ENCODE measurements at places on chromosomes 11 and 22.

DNA sequence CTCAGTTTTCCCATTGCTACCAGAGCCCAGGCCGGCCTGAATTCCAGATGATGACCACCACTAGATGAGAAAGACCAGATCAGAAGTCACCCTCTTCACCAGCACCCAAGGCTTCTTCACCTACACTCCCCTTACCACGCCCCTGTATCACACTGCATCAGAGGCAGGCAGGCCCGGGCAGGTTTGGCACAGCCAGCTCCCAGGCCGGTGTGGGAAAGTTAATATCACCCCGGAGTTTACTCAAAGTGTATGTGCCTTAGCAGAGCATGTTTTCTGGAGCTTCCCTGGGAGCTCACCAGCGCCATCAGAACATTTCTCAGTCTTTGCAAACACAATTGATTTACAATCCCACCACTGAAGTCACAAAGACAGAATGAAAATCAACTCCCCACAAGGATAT, 47.5 kb upstream of the POU2AF1 start:
- DNase-seq = no peak

GRCh38 chr11:130518164-130518680, 69.8 kb downstream of the ADAMTS15 start:
- DNase-seq = no peak

DNA sequence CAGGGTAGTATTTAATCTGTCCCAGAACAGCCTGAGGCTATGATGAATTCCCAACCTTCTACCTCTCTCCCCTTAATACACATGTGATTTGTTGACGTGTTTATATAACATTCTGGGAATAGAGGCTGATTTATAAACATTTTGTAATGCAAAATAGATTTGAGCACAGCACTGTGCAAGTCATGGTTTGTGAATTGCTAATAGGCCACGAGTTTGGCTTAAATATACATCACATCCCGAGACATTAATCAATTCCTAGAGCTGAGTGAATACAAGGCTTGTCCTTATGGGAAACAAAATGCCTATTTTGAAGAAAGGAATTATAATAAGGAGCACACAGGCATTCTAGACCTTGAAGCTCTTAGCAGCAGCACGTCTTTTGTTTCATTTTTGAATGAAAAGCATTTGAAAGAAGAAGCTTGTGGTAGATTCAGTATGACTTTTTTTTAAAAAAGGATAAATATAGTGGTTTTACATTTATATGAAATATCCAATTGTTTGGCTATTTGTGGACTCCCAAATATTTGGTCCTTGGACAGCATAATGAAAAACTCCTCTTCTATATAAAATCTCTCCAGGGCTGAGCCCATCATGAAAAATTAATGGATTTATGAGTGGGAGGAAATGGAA, 116.4 kb downstream of the SLC17A6 start:
- DNase-seq = no peak

GRCh38 chr11:94652735-94653284, 85.6 kb downstream of the PIWIL4 start:
- no peak for DNase-seq

GRCh38 chr11:123374622-123374968, 55.5 kb upstream of the GRAMD1B start:
- DNase-seq = no peak

DNA sequence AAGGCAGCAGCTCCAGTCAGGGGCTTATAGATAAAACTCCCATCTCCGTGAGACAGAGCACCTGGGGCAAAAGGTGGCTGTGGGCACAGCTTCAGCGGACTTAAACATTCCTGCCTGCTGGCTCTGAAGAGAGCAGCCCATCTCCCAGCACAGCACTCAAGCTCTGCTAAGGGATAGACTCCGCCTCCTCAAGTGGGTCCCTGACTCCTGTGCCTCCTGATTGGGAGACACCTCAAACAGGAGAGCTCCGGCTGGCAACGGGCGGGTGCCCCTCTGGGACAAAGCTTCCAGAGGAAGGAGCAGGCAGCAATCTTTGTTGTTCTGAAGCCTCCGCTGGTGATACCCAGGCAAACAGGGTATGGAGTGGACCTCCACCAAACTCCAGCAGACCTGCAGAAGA, 279.4 kb downstream of the LARGE1 start:
- no peak for DNase-seq

GRCh38 chr11:106463154-106463553, 385.7 kb downstream of the AASDHPPT start:
- no peak for DNase-seq

DNA sequence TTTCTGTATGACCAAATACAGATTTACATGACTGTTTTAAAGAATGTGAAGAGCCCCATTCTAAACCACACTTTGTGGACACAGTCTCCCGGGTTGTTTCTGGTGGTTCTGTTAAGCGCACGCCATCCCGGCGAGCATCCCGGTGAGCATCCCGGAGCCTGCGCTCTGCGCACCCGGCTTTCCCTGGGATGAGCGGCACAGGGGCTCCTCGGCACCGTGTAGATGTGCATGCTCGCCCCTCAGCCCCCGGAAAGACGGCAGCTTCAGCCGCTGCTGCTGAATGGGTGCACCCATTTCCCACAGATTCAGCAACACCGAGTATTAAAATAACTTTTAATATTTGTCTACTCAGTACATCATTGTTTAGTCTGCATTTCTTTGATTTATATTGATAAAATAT, 36.0 kb downstream of the GLB1L2 start:
- no peak for DNase-seq

DNA sequence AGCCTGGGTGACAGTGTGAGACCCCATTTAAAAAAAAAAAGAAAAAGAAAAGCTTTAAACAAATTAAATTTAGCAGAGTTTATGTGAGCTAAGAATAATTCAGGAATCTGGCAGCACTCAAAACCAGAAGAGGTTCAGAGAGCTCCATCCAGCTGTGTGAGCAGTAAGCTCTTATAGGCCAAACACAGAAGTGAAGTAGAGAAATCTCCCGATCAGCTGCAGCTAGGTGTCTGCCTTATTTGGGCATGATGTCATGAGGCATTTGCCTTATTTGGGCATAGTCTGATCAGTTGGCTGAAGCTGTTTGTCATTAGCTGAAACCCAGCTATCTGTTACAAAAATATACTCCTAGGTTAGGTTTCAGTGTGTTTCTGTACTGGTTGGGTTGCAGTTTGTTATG, 8.2 kb downstream of the MS4A15 start:
- no peak for DNase-seq

DNA sequence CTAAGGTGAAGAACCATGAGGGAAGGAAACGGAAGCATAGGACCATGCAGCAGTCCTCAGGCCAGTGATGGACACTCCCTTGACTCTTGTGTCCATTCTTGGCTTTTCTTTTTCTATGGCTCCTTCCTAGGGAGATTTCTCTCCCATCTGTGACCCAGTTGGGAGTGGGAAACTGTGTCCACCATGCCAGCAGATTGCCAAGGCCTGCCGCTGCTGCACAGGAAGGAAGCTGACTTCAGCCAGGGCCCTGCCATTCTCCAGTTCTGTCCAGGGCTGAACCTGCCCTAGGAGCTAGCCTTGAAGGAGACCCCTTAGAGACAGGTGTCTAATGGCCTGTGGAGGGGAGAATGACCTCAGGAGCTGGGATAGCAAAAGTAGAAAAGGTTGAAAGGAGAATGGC, 17.4 kb downstream of the SSH3 start:
- DNase-seq = no peak

GRCh38 chr11:94032066-94032465, 10.9 kb downstream of the HEPHL1 start:
- no peak for DNase-seq

DNA sequence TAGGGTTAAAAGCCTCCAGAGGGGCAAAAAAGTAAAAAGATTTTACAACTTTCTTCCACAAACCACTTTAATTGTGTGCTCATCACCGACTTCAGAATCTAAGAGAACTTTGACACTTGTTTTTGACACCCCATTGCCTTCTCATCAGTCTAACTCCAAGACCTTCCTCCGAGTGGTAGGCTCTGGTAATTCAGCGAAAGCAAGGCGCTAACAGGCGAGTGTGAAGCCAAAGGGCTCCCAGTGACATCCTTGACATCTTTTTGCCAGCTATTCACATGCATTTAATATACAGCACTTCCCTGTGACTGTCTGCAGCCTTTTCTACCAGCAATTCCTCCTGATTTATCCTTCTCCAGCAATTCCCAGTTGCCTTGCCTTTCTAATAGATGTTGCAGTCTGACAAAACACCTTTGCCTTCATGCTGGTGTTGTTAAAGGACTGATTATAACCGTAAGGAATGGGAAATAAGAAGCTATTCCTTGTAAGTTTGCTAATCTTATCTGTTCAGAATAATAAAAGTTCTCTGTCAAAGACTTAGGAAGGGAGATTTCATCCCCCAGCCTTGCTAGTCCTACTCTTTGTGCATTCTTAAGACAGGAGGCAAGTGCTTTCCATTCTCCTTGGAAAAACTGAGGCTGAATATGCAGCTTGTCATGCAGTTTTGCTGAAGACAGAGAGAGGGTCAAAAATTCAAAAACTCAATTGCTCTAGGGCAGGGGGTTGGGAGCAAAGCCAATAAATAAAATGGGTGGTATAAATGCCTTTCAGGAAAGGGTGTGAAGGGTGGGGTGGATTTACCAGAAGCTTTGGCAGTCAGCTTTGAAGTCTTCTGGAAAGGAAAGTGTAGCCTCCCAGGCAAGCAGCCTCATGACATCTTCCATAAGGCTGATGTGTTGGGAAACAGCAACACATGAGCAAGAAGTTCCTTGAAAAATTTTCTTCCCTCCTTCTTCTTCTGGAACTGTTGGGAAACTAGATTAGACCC, 39.1 kb downstream of the SNX19 start:
- no peak for DNase-seq

GRCh38 chr11:109870297-109870696, 222.9 kb upstream of the ZC3H12C start:
- DNase-seq = no peak

- DNase-seq = no peak
Observed at GRCh38 chr11:76241243-76242000, 35.1 kb upstream of the WNT11 start.

DNA sequence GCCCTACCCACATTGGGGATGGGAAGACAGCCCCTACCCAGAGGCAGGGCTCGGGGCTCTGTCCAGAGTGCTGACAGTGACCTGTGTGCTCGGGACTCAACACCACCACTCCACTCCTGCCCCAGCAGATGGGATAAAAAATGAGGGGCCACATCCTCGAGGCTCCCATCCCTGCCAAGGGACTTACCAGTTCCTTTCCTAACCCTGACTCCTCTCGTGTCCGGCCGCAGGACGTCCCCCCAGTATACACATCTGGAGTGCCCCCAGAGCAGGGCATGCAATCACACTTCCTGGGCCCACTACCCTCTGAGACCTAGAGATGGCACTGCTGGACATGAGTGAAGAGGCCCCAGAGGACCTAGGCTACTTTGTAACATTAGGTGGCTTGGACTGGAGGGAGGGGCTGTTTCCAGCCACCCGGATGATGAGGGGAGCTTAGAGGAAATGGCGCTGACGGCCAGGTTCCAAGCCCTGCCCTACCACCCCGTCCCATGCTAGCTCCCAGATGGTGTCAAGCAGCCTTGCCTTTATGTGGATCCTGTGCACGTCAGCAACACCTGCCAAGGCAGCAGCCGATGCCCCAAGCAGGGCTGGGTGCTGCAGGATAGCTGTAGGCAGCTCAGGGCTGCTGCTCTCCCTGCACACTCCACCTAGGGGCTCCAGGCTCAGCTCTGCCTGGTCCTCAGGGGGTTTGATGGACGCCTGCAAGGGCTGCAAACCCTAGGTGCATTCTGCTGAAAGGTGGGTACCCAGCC, 86.6 kb downstream of the DGCR2 start:
- DNase-seq = no peak

All from NCI-H2081 treated with DMSO at 0.1 percent for 48 hours (cell line).